ENCODE measurements at places on chromosomes 5 and 9.

DNA sequence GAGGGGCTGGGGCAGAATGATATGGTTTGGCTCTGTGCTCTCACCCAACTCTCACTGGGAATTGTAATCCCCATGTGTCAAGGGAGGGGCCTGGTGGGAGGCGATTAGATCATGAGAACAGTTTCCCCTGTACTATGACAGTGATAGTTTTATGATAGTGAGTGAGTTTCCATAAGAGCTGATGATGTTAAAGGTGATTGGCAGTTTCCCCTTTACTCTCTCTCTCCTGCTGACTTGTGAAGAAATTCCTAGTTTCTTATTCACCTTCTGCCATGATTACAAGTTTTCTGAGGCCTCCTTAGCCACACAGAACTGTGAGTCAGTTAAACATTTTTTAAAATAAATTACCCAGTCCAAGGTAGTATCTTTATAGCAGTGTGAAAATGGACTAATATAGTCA lies 120.4 kb upstream of the CDH9 start:
- DNase-seq, result no peak

GRCh38 chr5:74850789-74851425 lies 15.3 kb downstream of the FAM169A start:
- DNase-seq, result no peak

DNA sequence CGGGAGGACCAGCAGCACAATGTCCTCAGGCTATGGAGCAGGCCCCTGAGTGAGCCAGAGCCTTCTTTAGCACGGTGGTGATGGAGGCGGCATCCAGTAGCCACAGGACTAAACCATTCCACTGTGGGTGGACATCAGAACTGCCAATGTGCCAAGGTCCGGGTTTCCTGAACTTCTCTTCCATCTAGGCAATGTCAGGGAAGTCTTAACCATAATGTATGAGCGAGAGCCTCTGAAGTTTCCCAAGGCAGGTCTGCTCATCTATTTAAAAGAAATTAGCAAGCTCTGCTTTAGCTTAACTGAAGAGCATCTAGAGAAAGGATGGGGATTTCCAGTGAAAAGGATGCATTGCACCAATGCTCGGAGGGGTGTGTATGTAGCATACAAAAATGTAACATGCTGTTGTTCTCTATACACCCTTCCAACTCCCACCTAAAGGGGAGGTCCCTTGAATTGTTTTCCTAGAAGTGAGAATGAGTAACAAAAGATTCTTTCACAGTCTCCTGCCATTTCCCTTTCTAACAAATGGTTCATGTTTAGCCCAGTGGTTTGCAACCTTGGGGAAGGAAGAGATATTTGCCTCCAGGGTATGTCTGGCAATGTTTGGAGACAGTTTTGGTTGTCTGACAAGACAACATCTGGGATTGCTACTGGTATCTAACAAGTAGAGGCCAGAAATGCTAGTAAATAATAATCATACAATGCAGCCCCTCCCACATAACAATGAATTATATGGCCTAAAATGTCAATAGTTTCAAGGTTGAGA lies 6.1 kb upstream of the RXFP3 start:
- no peak for DNase-seq

DNA sequence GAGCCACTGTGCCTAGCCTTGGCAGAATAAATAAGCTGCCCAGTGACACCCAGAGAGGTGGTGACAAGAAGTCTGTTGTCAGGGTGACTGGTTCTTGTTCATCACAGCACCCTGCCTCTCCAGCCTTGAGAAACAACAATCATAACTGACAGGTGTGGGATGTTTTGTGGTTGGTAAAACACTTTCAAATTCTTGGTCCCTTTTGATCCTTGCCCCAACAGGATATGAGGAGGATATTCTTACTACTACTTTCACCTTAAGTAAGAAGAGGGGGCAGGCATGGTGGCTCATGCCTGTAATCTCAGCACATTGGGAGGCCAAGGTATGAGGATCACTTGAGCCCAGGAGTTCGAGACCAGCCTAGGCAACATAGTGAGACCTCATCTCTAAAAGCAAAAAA lies 14.2 kb upstream of the FRRS1L start:
- DNase-seq, result no peak

GRCh38 chr9:93875330-93875729 lies 79.8 kb downstream of the BARX1 start:
- no peak for DNase-seq

DNA sequence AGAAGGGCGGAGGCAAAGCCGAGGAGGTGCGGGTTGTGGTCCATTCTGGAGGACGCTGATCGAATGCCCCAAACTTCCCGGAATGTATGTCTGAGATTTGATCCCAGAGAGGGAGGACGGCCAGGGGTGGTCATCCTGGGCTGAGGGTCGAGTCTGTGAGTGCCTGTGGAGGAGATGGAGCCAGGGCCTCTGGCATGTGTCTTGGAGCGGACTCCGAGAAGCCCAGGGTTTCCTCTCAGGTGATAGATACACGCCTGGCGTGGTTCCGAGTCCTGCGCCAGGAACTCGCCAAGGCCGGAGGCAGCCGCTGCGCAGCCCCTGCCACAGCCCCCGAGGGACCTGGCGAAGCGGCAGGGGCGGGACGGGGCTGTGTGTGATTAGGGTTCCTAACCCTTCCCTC lies 363 bp downstream of the ZNF454 start:
- no peak for DNase-seq

DNA sequence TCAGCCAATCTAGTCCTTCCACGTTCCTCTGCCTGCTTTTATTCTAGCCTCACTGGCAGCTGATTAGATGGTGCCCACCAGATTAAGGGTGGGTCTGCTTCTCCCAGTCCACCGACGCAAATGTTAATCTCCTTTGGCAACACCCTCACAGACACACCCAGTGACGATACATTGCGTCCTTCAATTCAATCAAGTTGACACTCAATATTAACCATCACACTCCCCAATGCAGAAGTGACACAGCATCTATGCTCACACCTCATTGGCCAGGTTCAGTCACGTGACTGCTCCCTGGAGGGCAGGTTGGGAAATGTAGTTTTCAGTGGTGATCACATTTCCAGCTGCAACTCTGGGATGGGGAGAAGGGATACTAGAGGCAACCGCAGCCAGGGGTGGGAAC lies 13.0 kb downstream of the SUSD3 start:
- DNase-seq, result no peak

- DNase-seq, result no peak
Observed at GRCh38 chr5:72166070-72166979, 59.0 kb downstream of the MAP1B start.

- no peak for DNase-seq
Observed at GRCh38 chr9:111752455-111752854, 42.3 kb downstream of the SHOC1 start.

- no peak for DNase-seq
Observed at GRCh38 chr9:68552700-68553476, 12.2 kb upstream of the TMEM252 start.

DNA sequence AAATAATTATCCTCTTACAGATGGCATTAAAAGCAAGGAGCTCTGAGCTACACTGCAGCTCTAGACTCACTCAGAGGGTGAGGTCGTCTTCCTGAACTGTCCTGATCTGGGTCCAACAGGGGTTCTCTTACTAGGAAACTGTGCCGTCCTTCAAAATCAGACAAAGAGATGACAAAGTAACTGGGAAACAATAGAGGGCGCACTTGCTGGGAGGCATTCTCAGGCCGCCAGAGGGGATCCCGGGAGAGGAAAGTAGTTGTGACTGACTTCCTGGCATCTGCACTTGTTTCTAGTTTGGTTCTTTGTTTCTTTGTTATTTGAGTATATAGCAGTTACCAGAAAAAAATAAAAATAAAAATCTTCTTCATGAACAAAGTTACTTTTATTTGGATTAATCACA lies 142.9 kb upstream of the MSX2 start:
- no peak for DNase-seq

DNA sequence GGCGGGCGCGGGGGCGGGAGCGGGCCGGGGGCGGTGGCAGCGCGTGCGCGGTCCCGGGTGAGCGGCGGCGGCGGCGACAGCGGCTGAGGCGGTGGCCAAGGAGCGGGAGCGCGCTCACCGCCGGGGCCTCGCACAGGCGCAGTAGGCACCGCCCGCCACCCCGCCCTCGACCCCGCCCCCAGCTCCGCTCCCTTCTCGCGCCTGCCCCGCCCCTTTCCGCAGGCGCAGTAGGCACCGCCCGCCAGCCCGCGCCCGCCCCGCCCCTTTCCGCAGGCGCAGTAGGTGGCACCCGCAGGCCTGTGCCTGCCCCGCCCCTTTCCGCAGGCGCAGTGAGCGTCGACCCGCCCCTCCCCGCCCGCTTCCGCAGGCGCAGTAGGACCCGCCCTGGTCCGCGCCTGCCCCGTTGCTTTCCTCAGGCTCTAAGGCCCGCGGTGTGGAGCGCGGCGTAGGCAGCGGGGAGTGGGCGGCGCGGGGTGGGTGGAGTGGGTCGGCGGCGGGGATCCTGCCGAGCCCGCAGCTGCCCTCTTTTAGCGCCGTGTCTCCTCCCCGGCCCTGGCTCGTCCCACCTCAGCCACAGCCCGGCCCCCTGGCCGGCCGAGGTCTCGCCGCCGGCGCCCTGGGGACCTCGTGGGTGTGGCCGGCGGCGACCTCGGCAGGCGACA lies at the start of gene CAMSAP1:
CAMSAP1 (minus strand) TSS at position 116 of the 662 bp plus-strand sequence. CDS start 387 bp downstream, outside the sequence.
- peak; percentile 93 for DNase-seq

GRCh38 chr5:1538276-1538675 lies 14.5 kb upstream of the LPCAT1 start:
- DNase-seq, result no peak

DNA sequence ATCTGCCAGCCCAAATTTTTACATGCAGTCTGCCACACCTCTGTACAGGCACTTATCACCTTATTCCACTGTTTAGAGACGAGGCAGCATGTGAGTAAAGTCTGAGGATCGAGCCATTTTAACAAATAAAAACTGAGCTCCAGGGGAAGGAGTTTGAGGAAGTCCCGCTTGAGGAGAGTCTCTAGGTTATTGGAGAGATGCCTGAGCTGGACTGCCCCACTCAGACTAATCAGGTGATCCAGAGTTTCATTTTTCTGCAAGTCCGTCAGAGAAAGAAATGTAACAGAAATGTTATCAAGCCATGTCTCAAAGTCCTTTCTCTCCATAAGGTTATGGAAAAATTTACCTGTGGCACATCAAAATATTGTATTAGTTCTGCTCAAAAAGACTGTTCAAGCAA lies 5.3 kb downstream of the FBXW2 start:
- no peak for DNase-seq

GRCh38 chr5:145856285-145856818 lies 16.5 kb downstream of the GRXCR2 start:
- DNase-seq, result no peak

GRCh38 chr9:137167277-137167746 lies 2.5 kb downstream of the LRRC26 start:
- DNase-seq, result no peak

- no peak for DNase-seq
Observed at GRCh38 chr5:67957374-67957773, 258.2 kb upstream of the PIK3R1 start.

DNA sequence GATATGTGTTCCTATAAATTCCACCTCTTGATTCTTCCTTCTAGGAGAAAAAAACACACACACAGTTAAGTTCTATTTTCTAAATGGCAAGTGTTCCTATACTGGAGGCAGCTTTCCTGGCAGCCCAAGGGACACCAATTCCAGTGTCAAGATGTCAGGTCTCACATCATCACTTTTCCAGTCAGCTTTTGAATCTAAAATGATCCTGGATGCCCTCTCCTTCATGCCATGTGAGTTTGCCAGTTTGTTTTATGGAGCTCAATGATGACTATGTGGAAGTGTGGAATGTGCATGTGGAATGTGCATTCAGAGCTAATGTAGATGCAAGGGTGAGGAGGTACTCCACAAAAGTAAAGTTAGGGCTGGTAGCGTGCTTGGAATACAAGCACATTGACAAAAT lies 269.3 kb upstream of the NMUR2 start:
- no peak for DNase-seq

DNA sequence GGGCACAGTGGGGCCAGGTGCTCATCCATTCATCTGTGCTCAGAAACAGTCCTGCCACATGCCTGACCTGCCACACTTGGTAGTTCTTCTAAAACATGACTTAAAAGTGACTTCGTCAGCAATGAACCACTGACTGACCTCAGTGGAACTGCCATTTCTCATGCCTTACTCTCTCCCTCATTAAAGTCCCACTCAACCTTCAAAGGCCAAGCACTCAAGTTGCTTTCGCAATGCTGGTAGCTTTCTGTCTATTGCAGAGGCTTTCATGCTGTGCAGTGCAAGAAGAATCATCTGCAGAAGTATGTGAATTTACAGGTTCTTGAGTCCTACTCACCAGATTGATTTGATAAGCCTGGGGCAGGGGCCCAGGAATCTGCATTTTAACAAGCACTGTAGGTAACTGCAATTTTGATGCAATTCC lies 23.9 kb downstream of the B4GALT1 start:
- DNase-seq, result no peak

GRCh38 chr9:97276310-97276852 lies 31.1 kb upstream of the CCDC180 start:
- no peak for DNase-seq

DNA sequence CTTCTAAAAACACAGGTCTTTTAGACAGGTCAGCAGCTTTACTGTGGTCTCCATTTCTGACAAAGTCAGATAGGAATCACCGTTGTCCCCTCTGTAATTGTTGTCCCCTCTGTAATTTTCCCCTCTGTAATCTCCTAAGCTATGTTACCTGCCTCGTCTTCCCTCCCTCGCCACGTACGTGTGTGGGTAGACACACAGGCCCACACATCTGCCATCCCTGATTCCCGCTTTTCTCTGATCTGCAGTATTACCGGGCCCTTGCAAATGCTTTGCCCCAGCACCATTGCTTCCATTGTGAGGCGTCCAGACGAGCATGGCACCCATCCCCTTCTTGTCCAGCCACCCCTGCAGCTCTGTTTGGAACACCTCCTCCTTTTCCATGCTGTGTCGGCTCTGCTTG lies 45.0 kb upstream of the POMT1 start:
- DNase-seq, result no peak

DNA sequence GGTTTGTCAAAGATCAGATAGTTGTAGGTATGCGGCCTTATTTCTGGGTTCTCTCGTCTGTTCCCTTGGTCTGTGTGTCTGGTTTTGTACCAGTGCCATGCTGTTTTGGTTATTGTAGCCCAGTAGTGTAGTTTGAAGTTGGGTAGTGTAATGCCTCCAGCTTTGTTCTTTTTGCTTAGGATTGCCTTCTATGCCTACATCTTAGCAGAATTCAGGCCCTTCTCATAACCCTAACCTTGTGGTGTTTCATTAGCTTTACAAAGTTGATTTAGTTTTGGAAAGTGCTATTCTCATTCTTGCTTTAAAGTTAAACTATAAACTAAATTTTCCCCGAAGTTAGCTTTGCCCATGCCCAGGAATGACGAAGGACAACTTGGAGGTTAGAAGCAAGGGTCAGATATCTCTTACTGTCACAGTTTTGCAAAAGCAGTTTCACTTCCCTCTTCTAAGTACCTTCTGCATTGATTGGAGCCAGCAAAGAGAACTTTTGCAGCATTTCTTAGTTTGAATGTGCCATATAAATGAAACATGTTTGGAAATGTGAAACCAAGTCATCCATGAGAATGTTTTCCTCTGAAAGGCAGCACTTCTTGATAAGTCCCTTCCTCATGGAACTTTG lies 274.3 kb upstream of the DMRT1 start:
- DNase-seq, result no peak

DNA sequence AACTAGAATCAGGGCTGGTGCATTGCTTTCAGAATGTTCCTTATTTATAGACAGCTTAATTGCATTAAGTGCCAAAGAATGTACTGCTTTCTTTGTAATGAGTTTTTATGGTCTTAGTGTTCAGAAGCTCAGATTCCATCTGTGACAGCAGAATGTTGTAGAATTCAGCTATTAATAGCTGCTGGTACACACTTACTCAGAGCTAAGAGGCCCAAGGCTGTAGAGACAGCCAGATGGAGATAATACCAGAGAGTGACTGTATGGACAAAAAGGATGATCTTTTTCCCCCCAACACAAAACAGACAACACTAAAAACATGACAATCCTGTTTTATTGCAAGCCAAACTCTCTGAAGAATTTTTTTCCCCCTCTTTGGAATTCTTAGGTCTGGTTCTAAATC lies 50.2 kb downstream of the PPP2R2B start:
- no peak for DNase-seq

Measured in stimulated activated CD4-positive, alpha-beta T cell treated with anti-CD3 and anti-CD28 coated beads, TNF-alpha, amount 100 ng/mL, for 1 hour (primary cell).